ENCODE measurements at places on chromosomes 12 and 14.

DNA sequence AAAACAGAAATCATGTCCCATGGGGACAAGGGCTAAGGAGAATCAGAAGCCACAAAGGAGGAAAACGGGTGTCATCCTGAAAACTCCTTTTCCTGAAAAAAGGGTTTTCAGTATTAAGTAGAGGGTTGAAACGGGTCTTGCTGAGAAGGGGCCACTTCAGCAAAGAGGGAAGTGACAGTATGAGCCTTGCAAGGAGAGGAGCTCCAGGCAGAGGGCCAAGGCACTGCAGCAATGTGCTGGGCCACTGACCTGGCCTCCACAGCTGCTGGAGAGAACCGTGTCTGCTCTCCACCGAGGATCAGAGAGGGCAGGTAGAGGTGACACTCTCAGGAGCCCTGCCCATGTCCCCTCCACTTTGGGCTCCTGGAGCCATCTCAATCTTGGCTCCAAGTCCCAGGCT is 103.3 kb downstream of the NCOR2 start:
- no peak for DNase-seq

- no peak for DNase-seq
These were observed 9.7 kb upstream of the TUBA1A start for GRCh38 chr12:49198431-49199155.

- DNase-seq = no peak
These were observed 79.9 kb downstream of the ARF6 start for GRCh38 chr14:49972823-49973222.

GRCh38 chr12:2833810-2834209 is 1.0 kb downstream of the NRIP2 start:
- DNase-seq = no peak

DNA sequence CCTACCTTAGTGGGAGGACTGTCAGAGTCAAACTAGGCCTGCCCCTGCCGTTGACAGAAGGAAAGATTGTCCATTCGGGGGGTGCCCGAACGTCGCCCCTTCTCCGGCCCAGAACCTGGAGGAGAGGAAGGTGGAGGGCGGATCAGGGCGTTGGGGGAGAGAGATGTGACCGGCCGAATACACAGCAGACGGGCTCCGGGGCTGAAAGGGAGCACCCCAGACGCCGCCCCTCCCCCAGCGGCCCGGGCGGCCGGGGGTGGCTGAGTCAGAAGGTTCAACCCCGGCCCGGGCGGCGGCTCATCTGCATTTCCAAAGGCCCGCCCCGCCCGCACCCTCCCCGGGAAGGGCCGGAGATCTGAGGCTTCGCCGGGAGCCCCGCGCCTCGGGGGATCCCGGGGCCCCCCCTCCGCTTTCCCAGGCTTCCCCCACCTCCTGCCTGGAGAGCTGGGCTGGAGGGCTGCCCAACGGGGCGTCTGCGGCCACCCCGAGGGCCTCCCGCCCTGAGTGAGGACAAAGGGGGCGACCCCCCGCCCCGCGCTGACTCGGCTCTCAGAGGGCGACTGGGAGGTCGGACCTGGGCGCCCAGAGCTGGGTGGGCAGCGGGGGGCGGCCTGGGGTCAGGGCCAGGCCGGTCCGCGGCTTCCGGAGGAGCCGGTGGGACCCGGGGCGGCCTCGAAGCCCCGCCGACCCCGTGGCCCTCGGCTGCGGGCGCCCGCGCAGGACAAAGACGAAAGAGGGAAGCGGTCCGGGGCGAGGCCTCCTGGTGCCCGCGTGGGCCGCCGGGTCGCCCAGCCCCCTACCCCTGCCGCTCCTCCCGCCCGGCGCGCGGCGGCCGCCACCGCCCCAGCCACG is 3.7 kb upstream of the SETD1B start:
- DNase-seq = no peak

DNA sequence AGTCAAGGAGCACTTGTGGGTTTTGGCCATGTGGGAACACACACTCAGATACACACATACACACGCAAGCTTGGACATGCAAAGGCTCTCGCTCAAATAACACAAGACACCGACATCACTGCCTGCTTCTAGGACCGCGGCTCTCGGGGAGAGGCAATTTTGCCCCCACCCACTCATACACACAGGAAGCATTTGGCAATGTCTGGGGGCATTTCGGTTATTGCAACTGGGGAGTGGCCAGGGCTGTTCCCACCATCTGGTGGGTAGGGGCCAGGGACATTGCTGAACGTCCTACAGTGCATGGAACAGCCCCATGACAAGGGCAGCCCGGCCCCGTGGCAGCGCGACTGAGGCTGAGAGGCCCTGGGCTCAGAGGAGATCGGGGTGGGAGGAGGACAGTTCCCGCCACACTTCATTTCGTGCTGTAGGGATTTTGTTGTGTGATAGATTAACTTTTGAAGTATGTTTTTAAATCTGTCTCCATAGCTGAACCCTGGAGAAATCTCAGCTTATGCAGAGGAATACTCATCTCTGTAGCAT is 35.6 kb downstream of the RIMBP2 start:
- DNase-seq = no peak

DNA sequence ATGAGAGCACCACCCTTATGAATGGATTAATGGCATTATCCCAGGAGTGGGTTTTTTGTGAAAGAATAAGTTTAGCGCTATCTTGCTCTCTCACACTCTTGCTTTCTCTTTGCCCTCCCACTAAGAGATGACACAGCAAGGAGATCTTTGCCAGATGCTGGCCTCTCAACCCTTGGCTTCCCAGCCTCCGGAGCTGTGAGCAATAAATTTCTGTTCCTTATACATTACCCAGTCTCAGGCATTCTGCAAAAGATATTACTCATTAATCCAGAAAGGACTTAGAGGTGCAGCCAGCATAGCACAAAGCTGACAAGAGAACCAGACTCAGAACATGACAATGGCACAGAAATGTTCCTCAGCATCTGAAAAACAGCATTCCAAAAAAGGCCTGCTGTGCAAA is 190.6 kb downstream of the ITPR2 start:
- no peak for DNase-seq

GRCh38 chr12:109697877-109698468 is 15.7 kb upstream of the FAM222A start:
- no peak for DNase-seq

DNA sequence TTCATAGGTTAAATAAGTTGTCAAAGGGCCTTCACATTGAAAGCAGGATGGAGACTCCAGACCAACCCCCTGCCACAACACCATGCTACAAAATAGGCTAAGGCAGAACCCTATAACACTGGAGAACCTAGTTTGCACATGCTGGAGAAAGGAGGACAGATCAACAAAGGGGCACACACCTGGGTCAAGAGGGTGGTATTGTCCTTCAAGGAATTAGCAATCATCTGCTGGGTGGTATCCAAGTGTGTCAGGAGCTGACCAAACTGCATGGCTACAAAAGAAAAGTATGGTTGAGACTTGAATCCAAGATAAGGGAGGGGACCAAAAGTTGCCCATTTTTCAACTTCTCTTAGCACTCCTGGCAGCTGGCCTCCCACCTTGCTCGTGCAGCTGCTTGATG is 9.2 kb downstream of the MBD6 start:
- no peak for DNase-seq

DNA sequence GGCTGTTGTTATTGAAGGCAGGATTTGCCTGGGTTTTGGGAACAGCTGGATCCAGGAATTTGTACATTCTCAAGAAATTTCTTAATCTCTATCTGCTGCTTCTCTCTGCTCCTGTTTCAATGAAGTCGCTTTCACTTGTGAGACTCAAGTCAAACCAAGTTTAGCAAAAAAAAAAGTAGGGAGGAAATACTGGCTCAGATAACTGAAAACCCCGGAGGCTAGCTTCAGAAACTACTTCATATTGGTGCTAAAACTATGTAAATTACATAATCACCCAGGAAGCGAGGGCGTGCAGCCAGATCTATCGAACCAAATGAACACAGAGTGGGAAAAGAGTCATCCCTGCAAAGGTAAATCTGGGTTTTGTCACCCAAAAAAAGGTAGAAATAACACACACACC is 68.3 kb upstream of the FICD start:
- DNase-seq = no peak

- no peak for DNase-seq
These were observed 198.2 kb upstream of the CNOT2 start for GRCh38 chr12:70045036-70045435.

DNA sequence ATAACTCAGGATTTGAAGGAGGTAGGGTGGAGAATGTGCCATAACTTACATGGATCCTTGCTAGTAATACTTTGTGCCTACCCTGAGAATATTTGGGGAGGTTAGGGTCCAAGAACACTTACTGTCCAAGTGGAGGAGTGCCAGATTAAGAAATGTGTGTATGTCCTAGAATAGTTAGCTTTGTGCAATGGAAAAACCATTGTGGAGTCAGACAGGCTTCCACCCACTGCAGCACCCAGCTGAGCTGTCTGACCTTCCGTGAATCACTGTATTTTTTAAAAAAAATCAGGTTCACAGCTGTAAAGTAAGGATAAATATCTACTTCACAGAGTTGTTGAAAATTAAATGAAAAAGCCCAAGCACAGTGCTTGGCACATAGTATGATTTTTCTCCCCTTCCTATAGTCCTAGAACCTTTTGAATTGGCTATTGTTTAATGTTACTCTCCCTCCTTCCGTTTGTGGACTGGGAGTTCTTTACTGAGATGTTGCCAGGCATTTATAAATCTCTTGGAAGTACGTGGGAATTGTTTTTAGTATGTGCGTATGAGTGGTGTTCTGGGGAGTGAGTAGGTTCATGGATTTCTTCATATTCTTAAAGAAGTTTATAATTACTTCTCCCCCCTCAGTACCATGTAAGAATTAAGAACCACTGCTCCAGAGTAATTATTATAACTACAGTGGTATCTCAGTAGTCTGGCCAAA is 9.2 kb downstream of the RAB21 start:
- no peak for DNase-seq

GRCh38 chr12:20370014-20370386 is 1.7 kb downstream of the PDE3A start:
- DNase-seq = no peak

GRCh38 chr12:98422359-98422758 is 93.0 kb upstream of the TMPO start:
- DNase-seq = no peak

DNA sequence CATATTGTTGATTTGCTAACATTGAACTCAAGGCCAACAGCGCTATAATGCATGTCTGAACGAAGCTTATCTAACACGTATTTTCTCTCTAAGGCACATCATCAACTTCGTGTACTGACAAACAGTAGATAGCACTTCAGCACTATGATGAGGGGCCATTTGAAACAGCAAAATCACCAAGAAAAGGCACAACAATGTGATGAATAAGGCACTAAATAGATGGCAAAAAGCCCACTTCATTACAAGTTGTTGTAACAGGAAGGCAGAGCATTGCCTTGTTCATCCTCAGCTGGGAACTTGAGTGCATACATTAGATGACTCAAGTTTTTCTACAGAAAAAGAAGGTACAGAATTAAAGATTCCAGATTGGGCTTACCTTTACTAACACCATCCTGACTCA is 75.2 kb downstream of the LIN7A start:
- no peak for DNase-seq

GRCh38 chr12:104694161-104694560 is 237.4 kb downstream of the CHST11 start:
- no peak for DNase-seq

- no peak for DNase-seq
These were observed 96.0 kb downstream of the RPAP3 start for GRCh38 chr12:47609806-47610205.

- no peak for DNase-seq
These were observed 69.8 kb downstream of the SLC6A12 start for GRCh38 chr12:143964-144649.

- DNase-seq = no peak
These were observed 755.4 kb downstream of the SLC6A15 start for GRCh38 chr12:84157170-84157569.

- DNase-seq = no peak
These were observed 28.3 kb downstream of the VSX2 start for GRCh38 chr14:74267588-74267987.

DNA sequence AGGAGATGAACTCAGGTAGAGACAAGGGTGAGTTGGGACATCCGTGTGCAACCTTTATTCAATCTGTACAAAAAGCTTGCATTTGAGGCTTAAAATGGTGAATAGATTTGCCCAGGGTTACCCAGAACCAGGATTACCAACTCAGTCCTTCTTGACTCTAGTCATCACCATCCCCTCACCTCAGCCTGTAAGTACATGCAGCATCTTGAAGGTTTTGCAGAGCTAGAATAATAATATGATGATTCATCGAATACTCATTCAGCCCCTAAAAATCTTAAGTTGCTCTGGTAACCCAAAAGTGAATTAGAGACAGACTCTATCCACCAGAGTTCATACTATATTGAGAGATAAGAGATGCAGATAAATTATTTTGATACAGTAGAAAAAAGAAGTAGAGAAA is 90.3 kb downstream of the NKX2-1 start:
- DNase-seq = no peak

DNA sequence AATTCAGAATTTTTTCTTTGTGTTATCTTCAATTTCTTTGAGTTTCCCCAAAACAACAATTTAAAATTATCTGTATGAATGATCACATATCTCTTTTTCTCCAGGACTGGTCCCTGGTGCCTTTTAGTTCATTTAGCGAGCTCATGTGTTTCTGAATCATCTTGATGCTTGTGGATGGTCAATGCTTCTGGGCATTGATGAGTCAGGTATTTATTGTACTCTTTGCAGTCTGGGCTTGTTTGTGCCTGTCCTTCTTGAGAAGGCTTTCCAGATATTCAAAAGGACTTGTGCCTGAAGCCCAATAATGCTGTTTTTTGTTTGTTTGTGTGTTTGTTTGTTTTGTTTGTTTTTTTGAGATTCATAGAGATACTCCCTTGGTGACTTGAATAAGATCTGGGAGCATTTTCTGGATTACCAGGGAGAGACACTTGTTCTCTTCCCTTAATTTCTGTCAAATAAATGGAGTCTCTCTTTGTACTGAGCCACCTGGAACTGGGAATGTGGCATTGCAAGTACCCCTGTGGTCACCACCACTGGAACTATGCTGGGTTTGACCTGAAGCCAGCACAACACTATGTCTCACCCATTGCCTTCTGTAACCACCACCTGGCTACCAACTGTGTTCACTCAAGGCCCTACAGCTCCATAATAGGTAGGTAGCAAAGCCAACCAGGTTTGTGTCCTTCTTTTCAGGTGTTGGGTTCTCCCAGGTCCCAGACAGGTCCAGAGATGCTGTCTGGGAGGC is 56.3 kb downstream of the SLC6A15 start:
- no peak for DNase-seq

GRCh38 chr12:124537525-124538193 is 29.8 kb downstream of the NCOR2 start:
- DNase-seq = no peak

DNA sequence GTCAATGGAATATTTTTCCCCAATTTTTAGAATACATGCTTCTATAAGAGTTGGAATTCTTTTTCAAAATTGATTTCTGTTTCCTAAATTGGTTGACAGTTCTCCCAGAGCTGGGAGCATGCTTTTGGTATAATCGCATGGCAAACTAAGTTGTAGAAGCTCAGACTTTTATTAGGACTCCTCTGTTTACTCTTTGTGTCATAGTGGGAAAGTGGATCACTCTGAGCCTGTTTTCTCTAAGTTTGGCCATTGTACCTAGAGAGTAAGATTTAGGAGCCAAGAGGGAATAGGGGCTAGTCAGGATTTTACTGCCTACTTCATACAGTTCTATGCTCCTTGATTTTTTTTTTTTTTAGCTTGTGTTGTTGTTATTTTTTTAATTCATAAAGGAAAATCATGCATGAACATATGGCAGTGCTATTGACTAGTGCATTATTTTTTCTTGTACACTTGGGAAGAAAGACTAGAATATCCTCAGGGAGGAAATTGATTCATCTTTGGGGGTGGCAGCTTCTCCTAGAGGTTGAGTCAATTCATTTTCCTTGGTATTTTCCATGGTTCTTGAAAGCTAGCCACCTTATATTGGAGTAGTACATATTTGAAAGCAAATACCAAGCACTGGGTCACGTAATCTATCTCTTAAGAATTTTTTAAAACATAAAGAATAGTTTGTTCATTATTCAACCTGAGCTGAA is 77.7 kb upstream of the TRAF3 start:
- no peak for DNase-seq

Measured in SIG-M5 (cell line).